ENCODE measurements at places on chromosomes 11 and 22.

DNA sequence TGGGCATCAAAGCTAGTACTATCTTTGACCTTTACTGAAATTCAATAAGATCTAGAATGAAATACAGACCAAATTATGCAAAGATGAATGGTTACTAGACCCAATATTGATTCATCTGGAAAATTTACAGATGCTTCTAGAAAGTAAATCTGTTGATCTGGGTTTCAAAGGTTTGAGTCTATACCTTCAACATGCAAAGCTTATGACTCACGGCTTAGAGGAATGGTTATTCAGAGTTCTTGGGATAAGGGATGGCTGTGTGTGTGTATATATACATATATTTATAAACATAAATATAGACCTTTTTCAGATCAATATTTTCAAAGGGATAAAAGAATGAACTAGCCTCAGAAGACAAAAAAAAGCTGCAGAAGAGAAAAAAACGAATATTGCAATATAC lies 1.3 kb downstream of the SPTY2D1 start:
- no peak for DNase-seq

- no peak for DNase-seq
Measured at GRCh38 chr11:35036639-35037038, 102.3 kb upstream of the CD44 start.

GRCh38 chr11:103700622-103701021 lies 335.8 kb upstream of the DDI1 start:
- DNase-seq = peak; percentile 88

GRCh38 chr11:79076526-79077115 lies 364.2 kb downstream of the TENM4 start:
- peak; percentile 48 for DNase-seq

DNA sequence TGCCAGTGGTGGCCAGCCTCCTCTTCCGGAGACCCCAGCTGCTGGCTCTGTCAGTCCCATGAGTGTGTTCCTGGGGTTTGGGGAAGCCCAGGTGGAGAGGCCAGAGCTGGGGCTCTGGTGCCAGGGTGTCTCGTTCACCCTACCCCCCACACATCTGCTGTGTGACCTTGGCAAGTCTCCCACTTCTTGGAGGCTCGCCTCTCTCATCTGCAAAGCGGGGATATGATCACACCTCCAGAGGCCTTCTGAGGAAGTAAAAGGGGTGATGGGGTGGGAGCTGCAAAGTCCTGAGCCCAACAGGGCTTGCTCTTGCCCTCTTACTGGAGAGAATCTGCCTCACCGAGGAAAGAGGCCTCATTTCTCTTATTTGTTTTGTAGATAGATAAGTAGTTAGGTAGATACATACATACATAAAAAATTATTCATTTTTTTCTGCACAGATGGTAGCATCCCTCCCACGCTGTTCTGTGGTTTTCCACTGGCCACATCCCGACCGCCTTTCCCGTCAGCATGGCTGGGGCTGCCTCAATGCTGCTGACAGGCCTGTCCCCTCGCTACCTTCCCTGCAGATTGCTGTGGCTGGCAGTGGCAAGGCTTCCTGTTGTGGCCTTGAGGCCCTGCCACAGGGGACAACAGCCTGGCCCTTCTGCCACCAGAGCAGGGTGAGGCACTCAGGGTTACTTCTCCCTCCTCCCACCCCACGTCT lies 23.9 kb downstream of the MYO7A start:
- no peak for DNase-seq

DNA sequence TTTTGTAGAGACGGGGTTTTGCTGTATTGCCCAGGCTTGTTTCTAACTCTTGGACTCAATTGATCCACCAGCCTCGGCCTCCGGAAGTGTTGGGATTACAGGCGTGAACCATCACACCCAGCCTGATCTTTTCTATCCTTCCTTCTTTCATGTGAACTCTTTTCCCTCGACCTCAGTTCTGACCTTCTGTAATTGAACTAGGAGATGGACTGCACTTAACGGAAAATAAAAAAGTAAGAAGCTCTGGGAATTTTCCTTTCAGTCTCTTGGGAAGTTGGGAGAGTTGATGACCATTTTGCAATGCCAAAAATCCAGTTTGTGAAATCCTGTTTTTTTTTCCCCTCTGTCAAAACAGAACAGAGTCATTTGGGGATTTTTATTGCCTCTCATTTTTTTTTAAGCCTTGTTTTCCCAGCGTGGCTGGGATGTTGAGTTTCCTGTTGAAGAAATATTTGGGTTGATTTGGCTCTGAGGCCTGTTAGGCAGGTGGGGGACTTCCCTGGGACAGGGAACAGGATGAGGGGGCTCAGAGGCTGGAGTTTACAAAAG lies 26.9 kb upstream of the CYB5R3 start:
- peak; percentile 81 for DNase-seq

GRCh38 chr22:50418624-50419023 lies 56.2 kb downstream of the SBF1 start:
- no peak for DNase-seq

GRCh38 chr22:46895753-46896152 lies 133.3 kb downstream of the TBC1D22A start:
- DNase-seq = no peak

GRCh38 chr22:37534445-37534844 lies 15.2 kb upstream of the CARD10 start:
- DNase-seq = no peak

DNA sequence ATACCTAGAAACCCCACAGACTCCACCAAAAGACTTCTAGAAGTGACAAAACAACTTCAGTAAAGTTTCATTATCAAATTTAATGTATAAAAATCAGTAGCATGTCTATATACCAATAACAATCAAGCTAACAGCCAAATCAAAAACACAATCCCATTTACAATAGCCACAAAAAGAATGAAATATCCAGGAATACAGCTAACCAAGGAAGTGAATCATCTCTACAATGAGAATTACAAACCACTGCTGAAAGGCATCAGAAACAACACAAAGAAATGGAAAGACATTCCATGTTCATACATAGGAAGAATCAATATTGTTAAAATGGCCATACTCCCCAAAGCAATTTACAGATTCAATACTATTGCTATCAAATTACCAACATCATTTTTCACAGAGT lies 46.0 kb downstream of the PRCP start:
- DNase-seq = peak; percentile 15

DNA sequence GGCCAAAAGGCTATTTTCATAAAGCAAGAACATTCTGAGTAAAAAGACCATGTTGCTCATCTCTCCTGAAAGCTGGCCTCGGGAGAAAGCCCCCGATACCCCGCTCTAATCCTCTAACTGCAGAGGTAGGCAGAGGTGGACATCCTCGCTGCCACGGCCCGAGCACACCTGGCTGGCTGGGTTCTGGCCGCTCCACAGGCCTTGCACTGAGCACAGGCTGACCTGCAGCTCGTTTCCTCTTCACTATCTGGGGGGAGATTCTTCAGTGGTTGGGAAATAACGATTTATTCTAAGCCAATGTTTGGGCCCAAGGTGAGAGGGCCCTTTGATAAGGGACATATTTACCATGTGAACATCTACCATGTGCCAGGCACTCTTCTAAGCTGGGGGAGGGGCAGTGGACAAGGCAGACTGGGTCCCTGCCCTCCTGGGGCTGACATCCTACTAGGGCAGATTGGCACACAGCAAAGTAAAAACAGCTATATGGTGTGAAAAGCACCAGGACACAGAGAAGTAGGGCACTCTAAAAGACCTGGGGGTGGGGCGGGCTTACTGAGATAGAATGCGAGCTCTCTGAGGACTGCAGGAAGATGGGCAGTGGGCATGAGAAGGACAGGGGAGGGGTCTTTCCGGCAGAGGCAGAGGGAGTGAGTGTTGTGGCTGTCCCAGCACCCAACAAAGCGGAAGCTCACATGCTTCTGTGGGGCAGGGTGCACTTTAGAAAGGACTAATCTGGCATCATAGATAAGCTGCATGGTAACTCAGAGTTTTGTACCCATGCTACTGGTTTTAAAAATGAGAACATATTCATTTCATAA lies 65.5 kb upstream of the ARFGAP3 start:
- DNase-seq = no peak

GRCh38 chr22:43537019-43537585 lies 125.3 kb downstream of the MPPED1 start:
- no peak for DNase-seq
